ENCODE measurements at places on chromosomes 4 and X.

DNA sequence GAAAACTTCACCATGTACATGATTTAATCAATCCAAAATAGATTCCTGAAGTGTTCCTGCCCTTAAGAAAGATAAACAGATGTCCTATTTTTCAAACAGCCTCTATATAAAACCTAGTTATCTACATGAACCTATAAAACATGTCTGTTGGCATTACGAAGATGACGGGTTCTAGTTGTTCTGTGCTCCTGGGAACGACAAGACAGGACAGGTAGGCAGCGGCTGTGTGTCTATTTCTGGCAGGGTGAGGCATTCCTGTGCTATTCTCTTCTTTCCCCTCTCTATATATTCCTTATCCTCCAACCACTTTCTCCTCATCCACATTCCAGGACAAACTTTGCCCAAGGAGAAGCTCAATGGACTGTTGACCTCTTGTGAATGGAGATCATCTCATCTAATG is 6.1 kb downstream of the FAT1 start:
- DNase-seq = no peak

DNA sequence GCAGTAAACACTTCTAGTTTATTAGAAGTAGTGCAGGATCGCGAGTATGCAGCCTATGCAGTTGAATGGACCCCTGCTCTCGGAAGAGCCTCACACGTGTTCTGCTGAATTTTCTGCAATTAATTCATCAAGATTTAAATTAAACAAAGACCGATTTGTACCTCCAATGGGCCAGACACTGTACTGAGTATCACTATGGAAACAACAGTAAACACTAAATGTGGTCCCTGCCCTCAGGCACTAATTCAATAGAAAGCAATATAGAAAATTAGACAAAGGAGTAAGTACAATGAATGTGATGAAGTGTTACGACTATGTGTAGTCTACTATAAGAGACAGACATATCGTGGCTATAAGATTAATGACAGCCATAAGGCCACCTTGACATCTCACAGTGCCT is 740.3 kb upstream of the FRG1 start:
- no peak for DNase-seq

DNA sequence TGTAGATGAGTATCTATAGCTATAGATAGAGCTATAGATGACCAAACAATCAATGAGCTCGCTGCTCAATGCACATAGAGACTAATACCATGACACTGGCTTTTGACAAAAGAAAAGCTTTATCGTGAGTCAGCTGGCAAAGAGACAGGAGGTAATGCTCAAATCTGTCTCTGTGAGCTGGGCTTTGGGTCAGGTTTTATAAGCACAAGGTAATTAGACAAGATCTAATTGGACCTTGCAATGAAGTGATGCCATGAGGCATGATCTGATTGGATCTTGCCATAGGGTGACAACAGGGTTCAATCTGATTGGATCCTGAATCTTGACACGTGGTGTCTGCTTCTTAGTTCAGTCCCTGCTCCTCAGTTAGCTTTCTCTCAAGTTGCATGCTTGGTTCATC is 180.7 kb upstream of the MXRA5 start:
- no peak for DNase-seq

GRCh38 chr4:106615410-106615945 is 246.9 kb upstream of the GIMD1 start:
- no peak for DNase-seq

- no peak for DNase-seq
Observed at GRCh38 chr4:56892691-56893090, 15.0 kb upstream of the REST start.

- DNase-seq = peak; percentile 50
Observed at GRCh38 chr4:1248245-1249147, at the start of gene CTBP1. Gene CTBP1, minus strand, starts transcription at chr4:1249130. Its CDS starts 7,799 bp downstream, at chr4:1241331.

DNA sequence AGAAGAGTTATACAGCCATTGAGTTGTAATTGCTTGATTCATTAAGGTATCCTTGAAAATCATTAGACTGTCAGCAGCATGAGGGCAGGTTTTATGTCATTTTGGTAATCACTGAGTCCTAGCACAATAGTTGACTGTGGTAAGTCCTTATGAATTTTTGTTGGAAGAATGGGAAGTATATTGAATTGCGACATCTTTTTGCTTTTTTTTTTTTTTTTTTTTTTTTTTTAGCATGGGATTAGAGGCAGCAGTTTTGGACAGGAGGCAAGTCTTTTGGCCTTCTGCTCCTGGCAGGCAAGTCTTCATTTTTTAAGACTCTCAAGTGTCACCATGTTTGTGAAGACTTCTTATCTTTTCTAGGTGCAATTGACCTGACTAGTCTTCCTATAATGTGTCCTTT is 29.7 kb downstream of the PRRG1 start:
- DNase-seq = no peak

DNA sequence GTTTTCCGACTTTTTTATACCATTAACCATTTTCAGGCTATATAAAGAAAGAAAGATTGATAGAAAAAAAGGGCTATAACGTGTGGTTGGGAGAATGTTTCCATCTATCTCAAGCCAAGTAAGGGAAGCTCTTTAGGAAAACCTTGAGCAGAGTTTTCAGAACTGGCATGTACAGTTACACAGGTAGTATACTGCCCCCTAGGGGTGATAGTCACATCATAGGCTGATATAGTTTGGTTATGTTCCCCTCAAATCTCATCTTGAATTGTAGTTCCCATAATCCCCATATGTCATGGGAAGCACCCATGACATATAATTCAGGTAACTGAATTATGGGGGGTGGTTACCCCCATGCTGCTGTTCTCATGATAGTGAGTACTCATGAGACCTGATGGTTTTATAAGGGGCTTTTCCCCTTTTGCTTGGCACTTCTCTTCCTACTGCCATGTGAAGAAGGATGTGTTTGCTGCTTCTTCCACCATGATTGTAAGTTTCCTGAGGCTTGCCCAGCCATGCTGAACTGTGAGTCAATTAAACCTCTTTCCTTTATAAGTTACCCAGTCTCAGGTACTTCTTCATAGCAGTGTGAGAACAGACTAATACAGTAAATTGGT is 186.8 kb downstream of the TMA16 start:
- DNase-seq = no peak

DNA sequence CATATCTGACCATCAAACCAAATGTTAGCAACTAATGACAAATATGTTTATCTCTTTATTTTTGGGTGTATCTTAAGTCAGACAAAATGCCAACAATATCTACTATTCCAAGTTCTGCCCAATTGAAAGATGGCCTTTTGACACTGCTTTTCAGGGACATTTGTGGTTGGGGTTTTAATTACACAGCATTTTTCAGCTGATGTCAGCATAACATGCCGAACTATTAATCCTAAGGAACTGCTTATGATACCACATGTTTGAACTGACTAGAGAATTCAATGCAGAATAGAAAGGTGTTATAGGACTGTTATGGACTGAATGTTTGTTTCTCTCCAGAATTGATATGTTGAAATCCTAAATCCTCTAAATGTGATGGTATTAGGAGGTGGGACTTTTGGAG is 445.1 kb downstream of the TMA16 start:
- DNase-seq = no peak

Data from stimulated activated CD8-positive, alpha-beta memory T cell treated with anti-CD3 and anti-CD28 coated beads, Interleukin-15, amount 100 ng/mL, for 4 hours (primary cell).